ENCODE measurements at places on chromosomes 3 and 15.

- no peak for DNase-seq
Measured at GRCh38 chr15:31267161-31268107, 59.2 kb upstream of the KLF13 start.

DNA sequence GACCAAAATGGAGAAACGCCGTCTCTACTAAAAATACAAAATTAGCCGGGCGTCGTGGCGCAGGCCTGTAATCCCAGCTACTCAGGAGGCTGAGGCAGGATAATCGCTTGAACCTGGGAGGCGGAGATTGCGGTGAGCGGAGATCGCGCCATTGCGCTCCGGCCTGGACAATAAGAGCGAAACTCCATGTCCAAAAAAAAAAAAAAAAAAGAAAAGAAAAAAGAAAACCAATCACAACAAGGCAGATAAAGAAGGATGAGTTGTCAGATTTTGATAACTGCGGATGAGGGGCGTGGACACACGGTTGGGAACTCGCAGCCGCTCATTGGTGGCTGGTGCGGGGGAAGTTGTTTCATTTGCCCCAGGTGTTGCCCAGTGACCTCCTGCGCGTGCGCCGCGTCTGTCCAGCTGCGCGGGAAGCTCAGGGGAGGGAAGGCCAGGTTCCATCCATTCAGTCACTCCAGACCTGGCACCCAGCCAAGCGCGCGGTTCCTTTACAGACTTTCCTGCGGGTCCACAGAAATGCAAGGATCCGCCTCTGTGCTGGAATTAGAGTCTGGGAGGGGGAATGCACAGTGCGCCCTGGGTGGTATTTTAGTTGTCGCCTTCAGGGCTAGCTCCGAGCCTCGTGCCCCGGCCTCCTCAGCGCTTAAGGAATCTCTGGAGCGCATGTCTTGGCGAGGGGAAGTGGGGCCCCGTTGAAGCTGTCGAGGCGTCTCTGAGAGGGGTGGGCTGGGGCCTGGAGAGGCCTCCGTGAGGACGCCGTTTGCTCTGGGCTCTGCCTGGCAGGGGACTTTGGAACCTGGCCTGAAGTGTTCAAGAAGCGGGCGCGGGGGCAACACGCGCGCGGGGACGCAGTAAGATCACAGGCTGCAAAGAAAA is 708 bp upstream of the GCHFR start:
- DNase-seq, result no peak

DNA sequence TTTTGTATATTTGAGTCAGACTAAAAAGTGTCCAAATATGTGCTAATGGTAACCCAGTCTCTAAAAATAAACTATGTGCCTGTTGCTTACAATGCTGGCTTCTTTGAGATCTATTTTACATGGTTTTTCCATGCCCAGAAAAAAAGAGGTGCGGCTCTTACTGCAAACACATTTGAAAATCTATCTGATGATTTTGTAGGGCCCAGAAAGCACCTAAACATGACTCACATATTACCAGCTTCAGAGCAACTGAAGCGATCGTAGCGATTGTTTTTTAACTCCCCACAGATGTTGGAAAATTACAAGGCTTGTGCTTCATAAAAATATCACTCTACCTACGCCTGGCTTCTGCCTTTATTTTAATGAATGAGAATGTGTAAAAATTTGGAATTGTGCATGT is 53.5 kb downstream of the SUCNR1 start:
- no peak for DNase-seq

- DNase-seq, result no peak
Measured at GRCh38 chr3:137097386-137097785, 139.6 kb downstream of the IL20RB start.

DNA sequence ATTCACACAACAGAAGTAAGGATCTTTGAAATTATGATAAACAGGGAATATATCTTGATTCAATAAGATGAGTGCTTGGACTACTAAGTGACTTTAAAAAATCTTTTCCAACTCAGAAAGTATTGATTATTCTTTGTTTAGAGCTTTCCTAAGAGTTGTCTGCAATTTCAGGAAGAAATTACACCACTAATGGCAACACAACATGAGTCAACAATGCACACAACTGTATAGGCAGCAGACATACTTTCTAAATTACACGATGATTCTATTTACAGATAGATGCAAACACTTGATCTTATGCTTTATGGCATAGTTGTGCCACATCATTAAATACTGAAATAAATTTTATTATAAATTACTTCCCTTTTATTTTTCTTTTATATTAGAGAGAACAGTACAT is 4.4 kb downstream of the NAA50 start:
- DNase-seq, result no peak

DNA sequence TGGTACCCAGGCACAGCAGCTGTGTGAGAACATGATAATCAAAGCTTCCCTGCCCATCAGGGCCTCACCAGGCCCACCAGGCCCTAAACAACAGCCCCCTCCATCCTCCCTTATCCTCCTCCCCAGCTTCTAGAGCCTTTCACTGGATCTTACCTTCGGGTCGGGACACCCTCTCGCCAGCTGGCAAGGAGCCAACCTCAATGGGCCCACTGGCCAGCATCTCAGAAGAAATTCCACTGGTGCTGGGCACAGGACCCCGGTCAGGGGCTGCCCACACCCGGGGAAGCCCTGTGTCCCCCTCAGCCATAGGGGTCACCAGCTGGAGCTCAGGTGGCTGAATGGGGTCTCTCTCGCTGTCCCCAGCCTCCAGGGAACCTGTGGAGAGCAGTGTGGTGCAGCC is 6.8 kb upstream of the QARS1 start:
- no peak for DNase-seq

DNA sequence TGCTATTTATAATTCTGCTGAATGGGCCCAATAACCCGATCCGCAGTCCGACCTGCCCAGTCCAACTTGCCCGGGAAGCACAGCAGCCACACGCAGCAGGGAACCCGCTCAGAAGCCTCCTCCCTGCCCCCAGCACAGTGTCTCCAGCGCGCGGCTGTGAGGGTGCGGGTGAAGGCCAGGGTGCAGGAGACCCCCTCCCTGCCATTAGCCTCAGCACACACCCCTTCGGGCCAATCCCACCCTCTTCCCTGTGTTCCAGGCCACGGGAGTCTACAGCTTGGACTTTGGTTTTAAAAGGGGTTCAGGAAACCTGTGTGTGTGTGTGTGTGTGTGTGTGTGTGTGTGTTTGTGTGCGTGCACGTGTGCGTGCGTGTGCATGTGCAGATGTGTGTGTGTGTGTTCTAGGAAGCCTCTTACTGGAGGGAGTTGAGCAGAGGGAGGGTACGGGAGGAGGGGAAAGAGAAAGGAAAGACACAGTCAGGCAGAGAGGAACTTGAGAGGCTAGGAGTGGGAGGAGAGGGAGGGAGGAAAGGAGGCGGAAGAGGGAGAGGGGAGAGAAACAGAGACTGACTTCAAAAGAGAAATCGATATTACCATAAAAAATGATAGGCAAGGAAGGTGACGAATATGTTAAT is 34.2 kb downstream of the ATP2B2 start:
- no peak for DNase-seq

DNA sequence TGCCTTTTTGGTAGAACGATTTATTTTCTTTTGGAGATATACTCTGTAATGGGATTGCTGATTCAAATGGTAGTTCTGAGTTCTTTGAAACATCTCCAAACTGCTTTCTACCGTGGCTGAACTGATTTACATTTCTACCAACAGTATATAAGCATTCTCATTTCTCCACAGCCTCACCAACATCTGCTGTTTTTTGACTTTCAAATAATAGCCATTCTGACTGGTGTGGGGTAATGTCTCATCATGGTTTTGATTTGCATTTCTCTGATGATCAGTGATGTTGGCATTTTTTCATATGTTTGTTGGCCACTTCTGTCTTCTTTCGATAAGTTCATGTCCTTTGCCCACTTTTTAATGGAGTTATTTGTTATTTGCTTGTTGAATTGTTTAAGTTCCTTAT is 154.0 kb downstream of the ABHD5 start:
- no peak for DNase-seq

GRCh38 chr3:10332481-10333348 is 11.8 kb upstream of the SEC13 start:
- DNase-seq, result no peak

DNA sequence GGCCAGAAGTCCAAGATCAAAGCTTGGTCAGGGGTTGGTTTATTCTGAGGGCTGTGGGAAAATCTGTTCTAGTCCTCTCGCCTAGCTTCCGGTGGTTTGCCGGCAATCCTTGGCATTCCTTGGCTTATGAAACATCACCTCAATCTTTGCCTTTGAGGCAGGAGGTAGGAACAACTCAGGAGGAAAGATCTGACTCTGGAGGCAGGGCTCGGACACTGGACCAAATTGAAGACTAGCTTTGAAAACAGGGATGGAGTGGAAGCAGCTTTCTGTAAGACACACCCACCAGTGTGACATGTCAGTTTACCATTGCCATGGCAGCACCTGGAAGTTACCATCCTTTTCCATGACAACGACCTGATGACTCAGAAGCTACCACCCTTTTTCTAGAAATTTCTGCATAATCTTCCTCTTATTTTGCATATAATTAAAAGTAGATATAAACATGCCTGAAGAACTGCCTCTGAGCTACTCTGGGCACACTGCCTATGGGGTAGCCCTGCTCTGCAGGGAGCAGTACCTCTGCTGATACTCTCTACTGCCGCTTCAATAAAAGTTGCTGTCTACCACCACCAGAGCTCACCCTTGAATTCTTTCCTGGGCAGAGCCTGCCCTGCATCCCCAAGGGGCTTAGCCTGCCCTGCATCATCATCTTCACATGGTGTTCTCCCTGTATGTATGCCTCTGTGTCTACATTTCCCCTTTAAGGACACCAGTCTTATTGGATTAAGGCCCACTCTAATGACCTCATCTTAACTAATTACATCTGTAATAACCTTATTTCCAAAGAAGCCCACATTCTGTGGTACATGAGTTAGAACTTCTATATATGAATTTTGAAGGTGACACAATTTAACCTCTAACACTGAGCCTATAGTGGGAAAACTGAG is 38.3 kb upstream of the TM4SF4 start:
- DNase-seq, result no peak

DNA sequence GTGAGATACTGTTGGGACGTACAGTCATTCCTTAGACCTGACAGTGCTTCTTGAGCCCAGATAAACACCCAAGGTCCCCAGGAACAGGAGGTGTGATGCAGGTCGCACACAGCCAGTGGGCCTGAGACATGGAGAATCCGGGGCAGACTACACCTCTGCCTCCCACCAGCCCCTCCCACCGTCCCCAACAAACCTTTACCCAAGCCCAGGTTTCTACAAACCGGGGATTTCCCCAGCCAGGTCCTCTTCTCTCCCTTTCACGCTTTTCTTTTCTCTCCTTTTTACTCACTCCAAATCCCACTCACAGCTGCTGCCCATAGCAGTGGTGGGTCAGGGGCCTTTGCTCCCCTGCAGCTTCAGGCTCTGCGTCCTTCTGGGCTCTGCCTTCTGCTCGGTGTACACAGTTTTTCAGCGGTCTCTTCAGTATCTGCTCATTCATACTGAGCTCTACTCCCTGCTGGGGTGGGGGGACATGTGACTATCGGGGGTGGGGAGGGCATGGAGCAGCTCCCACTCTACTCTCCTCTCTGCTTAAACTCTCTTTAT is 4.8 kb upstream of the PCSK6 start:
- DNase-seq, result no peak

DNA sequence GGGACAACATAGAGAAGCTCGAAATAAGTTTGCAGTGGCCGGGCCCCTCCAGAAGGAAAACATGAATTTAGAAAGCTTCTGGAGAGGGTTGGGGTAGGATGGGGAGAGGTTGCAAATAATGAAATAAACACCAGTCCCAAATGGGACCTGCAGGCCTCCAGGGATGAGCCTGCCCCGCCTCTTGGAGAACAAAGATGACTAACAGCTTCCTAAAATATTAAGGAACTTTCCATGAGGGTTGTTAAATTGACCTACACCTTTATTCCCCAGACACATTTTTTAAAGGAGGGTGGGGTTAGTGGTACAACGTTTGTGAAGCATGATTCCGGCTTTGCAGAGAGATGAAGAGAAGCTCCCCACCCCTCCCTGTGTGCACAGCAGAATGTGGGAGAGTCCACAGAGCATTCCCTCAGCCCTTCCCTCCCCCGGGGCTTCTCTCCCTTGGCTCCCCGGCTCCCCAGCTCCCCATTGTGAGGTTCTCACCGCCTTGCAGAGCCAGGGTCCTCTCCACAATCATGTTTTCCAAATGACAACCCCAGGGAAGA is 84.1 kb downstream of the ARHGAP31 start:
- no peak for DNase-seq

- DNase-seq, result no peak
Measured at GRCh38 chr3:21751886-21752285, 876 bp upstream of the ZNF385D start.

DNA sequence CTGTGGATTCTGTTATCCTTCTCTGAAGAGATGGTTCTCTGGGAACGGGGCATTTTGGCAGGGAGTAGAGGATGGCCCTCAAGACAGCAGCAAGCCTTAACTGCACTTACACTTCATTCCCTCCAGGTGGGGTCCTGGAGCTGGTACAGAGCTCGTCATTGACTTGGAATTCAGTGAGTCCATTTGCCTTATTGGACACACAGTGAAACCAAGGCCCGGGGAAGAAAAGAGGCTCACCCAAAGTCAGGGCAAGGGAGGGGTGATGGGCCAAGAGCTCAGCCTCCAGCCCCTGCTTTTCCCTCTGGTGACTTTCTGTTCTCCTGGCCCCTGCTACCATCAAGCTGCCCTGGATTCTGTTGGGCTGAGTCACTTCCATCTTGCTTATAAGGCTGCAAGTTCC is 125.6 kb downstream of the ETFA start:
- no peak for DNase-seq

DNA sequence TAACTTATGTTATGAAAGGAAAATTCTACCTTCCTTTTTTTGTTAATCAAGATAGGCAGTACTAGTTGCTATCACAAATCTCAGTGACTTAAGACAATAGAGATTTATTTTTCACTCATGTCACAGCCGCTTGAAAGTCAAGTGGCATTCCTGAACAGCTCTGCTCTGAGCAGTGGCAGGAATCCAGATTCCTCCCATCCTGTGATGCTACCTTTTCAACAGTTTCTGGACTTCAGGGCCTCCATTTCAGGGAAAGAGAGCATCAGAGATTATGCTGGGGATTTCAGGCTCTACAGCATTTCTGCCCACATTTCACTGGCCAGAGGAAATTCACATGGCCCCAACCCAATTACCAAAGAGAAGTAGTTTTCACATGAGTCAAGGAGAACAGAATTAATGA is 83.4 kb downstream of the IL1RAP start:
- no peak for DNase-seq

DNA sequence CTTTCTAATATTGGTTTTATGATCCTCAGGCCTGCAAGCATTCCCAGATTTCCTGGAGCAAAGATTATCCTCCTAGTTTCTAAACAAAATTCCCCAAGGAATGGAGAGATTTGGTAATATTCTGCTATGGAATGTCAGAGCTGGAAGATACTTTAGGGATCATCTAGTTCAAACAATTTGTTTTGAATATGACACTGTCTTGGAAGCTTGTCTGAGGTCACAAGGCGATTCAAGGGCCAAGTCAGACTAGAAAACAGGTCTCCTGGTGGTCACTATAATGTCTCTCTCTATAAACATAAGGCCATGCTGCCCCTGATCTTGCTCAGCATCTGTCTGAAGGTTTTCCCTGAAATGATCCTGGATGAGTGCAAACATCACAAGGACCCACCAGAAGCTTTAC is 143.4 kb upstream of the BCL6 start:
- DNase-seq, result no peak

All from stimulated activated CD4-positive, alpha-beta T cell treated with anti-CD3 and anti-CD28 coated beads, TNF-alpha, amount 100 ng/mL, for 24 hours (primary cell).